ENCODE measurements at places on chromosomes 2 and 18.
A peak's percentile ranks its signal among the peaks of the same experiment; 100 is the strongest.

DNA sequence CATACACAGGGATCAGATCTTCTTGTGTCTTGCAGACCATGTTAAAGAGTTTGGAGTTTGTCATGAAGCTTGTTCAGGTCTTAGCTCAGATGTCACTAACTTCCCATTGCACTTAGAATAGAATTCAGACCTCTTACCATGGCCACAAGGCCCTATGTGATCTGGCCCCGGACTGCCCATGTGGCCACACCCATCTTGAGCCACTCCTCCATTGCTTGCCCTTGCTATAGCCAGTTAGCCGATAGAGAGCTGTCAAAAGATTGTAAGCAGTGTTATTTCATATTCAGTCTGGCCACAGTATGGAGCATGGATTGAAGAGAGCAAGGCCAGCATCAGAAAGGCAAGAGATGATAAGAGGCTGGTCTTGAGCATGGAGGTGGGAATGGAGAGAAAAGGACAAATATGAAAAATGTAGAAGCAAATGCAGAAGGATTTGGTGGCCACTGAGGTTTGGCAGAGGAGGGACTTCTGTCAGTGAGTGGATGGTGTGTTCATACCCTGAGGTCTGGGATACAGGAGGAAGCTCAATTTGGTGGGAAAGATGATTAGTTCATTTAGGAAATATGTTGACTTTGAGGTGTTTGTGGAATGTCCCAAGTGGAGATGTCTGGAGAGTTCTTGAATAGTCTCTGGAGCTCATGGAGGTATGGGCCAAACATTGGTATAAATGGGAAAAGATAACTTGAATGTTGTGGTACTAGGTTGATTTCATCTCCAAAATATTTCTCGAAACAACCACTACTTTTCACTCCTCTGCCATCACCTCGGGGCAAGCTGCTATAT is 10.6 kb downstream of the DGUOK start:
- no peak overlapping the region for H3K4me3 ChIP-seq
- no peaks in the 10 kb centered on the region for H3K27me3 ChIP-seq
- H3K27ac ChIP-seq = peak overlapping the region; percentile 39
- H3K36me3 ChIP-seq = peaks cover 9% of the 10 kb centered on the region

DNA sequence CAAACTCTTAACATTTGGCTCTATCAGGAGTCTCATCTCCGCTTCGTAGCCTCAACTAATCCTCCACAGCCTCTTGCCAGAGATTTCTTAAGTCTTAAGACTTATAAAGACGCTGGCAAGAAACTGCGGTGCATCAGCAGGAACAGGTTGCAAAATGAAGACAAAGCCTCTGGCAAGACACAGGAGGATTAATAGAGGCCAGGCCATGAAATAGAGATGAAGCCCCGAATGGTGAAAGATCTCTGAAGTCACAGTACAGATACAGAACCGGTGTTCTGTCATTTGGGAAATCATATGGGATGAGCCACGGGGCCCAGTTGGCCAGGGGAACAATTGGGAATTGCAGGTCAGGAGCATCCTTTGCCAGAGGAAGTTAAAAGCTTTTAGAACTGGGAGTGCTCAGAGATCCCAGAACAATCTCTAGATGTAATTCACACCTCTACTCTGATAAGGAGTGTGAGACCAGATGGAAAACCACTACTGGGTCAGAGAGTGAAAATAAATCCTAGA is 190.9 kb upstream of the FOSL2 start:
- no peak for DNase-seq
- H3K36me3 ChIP-seq = no peaks in the 10 kb centered on the region
- H3K4me1 ChIP-seq = peaks cover 7% of the 10 kb centered on the region
- no peak overlapping the region for H3K4me3 ChIP-seq

GRCh38 chr2:26892133-26892532 is 44.2 kb downstream of the DPYSL5 start:
- H3K27ac ChIP-seq = no peak overlapping the region
- H3K27me3 ChIP-seq = peaks cover 18% of the 10 kb centered on the region
- H3K36me3 ChIP-seq = peaks cover 7% of the 10 kb centered on the region
- H3K4me1 ChIP-seq = no peaks in the 10 kb centered on the region

DNA sequence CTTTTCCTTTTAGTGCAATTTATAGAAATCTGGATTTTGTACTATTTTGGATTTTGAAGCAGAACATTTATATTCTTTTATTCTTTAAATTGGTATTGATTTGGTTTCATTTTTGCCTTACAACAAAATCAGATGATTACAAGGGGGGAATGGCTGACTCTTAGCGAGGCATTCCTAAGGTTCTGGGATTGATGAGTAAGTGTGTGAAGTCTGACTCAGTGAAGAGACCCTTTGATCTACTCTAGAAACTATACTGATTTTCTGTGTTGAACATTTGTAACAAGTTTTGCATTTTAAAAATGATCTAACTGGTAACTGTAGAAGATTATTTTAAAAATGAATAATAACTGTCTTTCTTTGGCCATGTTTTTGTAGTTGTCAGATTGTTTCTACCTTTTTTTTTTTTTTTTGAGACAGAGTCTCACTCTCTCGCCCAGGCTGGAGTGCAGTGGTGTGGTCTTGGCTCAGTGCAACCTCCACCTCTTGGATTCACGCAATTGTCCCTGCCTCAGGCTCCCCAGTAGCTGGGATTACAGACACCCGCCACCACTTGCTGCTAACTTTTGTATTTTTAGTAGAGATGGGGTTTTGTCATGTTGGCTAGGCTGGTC is 48.7 kb downstream of the TTC39C start:
- no peak for DNase-seq
- peaks cover 12% of the 10 kb centered on the region for H3K4me1 ChIP-seq
- H3K27ac ChIP-seq = no peak overlapping the region
- H3K36me3 ChIP-seq = peaks cover 4% of the 10 kb centered on the region
- H3K4me3 ChIP-seq = no peak overlapping the region

DNA sequence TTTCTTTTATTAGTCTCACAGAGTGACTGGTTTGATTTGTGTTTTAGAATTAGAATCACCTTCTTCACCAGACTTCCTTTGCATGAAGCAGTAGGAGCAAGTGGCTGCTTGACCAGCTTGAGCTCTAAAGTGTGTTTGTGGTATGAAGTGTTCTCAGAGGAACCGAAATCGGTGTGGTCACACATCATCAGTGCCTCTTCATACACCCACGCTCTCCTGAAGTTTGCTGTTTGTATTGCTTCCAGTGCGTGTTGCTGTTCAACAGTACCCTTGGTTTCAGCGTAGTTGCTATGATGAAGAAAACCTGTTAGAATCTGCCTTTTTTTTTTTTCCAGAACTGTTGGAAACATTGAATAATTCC is 77.9 kb downstream of the LIMS1 start:
- H3K4me3 ChIP-seq = no peak overlapping the region
- no peaks in the 10 kb centered on the region for H3K27me3 ChIP-seq
- peak overlapping the region; percentile 50 for H3K27ac ChIP-seq
- peaks cover 65% of the 10 kb centered on the region for H3K4me1 ChIP-seq

- no peak overlapping the region for H3K4me3 ChIP-seq
- no peaks in the 10 kb centered on the region for H3K27me3 ChIP-seq
- no peak for DNase-seq
- H3K4me1 ChIP-seq = peaks cover 22% of the 10 kb centered on the region
- peaks cover 33% of the 10 kb centered on the region for H3K36me3 ChIP-seq
These were observed 99.5 kb downstream of the RAB3GAP1 start for GRCh38 chr2:135151615-135152014.

DNA sequence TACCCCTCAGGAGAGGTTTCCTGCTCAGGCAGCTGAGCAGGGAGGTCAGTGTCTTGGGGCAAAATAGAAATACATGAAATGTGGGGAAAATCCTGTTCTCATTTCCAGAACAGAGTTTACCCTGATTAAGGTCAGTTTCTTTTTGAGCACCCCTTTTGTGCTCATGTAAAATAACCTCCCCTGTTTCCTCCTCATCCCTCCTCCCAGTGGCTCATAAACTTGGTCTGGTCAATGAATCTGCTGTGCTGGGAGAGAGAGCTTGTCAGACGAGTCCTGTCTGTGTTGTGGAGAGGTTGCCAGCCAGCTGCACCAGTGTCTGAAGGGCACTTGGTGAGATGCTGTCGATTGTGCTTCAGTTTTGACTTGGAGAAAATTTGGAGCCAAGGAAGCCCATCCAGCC is 48.6 kb downstream of the NTSR2 start:
- no peaks in the 10 kb centered on the region for H3K4me1 ChIP-seq
- H3K4me3 ChIP-seq = no peak overlapping the region
- H3K27ac ChIP-seq = no peak overlapping the region
- DNase-seq = no peak
- H3K27me3 ChIP-seq = peaks cover 2% of the 10 kb centered on the region

DNA sequence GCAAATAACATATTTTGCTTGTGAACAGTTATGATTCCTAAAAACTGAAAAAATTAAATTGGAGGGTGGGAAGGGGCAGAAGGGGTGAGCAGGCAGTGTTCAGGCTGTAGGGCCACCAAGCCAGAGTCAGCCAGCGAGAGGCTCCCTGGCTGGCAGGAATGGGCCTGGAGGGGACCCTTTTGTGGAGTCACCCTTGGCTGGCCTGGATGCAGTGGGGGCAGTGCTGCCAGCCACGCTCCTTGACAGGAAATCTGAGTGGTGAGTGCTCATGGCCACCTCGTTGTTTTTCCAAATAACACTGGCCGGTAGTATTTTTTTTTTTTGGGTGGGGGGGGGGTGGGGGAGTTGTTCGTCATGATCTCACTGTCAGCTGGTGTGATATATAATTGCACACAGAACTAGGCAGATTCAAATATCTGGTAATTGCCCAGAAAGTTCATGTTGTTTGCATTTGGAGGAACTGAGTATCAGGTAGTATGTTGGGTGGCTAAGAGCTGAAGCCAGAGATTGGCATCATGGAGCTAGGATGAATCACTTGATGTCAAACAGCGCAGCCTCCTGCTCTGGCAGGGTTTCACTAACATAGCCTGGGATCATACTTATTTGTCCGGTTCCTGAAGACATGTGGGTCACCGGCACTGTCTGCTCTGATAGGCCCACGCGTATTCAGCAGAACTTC is 160.0 kb downstream of the PTGR3 start:
- DNase-seq = no peak
- H3K36me3 ChIP-seq = no peaks in the 10 kb centered on the region
- H3K27me3 ChIP-seq = no peaks in the 10 kb centered on the region
- H3K27ac ChIP-seq = no peak overlapping the region
- no peaks in the 10 kb centered on the region for H3K4me1 ChIP-seq
- H3K4me3 ChIP-seq = no peak overlapping the region

DNA sequence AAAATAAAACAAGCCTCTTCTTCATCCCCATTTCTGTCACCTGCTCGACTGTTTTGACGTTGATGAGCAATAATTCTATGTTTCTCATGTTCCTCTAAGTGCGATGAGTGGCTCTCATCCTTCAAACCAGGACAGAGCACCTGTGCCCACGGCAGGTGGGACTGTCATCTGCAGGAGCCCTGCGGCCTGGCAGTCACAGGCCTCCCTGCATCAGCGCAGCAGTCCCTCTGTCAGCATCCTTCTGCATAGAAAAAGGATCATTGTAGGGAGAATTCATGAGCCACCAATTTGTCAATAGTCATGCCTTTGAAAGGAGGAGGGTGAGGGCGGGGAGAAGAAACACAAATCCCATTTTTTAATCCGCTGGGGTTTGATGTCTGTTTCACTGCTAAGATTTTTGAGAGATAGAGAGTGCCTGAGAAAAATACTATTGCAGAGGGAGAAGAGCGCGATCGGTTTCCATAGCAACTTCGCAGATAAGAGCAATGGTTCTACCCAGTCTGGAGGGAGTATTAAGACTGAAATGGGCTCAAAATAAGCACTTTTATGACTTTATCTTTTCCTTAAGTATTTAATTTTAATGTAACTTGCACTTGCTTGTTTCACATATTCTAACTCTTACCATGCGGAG is 234.3 kb upstream of the NCKAP5 start:
- no peak overlapping the region for H3K27ac ChIP-seq
- H3K27me3 ChIP-seq = no peaks in the 10 kb centered on the region
- no peak for DNase-seq
- H3K4me3 ChIP-seq = no peak overlapping the region
- no peaks in the 10 kb centered on the region for H3K4me1 ChIP-seq

- H3K4me3 ChIP-seq = no peak overlapping the region
- no peaks in the 10 kb centered on the region for H3K27me3 ChIP-seq
- no peak for DNase-seq
- peaks cover 49% of the 10 kb centered on the region for H3K4me1 ChIP-seq
- peak overlapping the region; percentile 46 for H3K27ac ChIP-seq
These were observed 103.5 kb downstream of the UPP2 start for GRCh38 chr2:158205215-158205614.

- no peaks in the 10 kb centered on the region for H3K36me3 ChIP-seq
- peak overlapping the region; percentile 82 for H3K4me3 ChIP-seq
- DNase-seq = no peak
These were observed 1.1 kb downstream of the CHN1 start for GRCh38 chr2:175003875-175004729.

DNA sequence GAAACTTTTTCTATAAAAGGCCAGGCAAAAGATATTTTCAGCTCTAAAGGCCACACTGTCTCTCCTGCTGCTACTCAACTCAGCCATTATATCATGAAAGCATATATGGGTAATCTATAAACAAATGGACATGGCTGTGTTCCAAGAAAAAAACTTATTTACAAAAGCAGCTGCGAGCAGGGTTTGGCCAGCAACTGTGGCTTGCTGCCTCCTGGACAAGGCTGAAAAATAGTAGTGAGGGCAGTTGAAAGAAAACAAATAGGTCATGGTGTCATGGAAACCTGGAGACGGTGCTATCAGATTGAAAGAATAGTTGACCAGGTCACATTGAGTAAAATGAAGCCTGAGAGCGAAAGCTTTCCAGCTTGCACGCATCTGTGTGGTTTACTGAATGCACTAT is 89.2 kb upstream of the LRATD1 start:
- H3K27ac ChIP-seq = no peak overlapping the region
- no peak for DNase-seq
- no peaks in the 10 kb centered on the region for H3K36me3 ChIP-seq
- no peak overlapping the region for H3K4me3 ChIP-seq
- peaks cover 3% of the 10 kb centered on the region for H3K27me3 ChIP-seq

- peaks cover 13% of the 10 kb centered on the region for H3K36me3 ChIP-seq
- no peaks in the 10 kb centered on the region for H3K4me1 ChIP-seq
- H3K4me3 ChIP-seq = no peak overlapping the region
- no peaks in the 10 kb centered on the region for H3K27me3 ChIP-seq
- DNase-seq = no peak
- no peak overlapping the region for H3K27ac ChIP-seq
These were observed 65.1 kb upstream of the SLC25A52 start for GRCh38 chr18:31825772-31826171.

DNA sequence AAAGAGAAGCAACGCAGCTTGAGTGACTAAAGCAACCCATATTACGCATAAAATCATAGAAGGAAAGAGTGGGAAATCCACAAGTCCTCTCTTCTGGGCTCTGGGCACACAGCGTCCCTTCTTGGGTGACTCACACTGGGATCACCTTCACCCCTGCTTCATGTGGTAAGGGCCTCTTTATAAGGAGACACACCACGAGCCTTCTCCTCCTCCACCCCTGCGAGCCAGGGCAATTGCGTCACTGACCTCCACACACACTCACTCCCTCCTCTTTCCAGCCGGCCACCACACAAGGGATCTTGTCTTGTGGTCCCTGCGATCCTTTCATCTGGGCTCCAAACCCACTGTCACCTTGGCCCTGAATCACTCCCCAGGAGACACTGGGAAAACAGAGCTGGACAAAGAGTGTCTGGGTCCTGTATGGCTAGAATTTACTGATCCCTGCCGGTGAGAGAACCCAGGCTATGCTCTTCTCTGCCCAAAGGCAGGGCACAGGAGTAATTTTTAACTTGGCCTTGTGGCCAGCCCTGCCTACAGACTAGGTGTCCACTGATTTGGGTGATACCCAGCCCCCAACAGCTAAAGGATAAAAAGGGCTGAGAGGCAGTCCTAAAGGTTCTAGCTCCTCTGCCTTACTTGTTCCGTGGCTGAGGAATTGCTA is 35.3 kb downstream of the NHEJ1 start:
- H3K4me3 ChIP-seq = no peak overlapping the region
- no peak overlapping the region for H3K27ac ChIP-seq
- peaks cover 19% of the 10 kb centered on the region for H3K4me1 ChIP-seq
- no peaks in the 10 kb centered on the region for H3K36me3 ChIP-seq
- H3K27me3 ChIP-seq = no peaks in the 10 kb centered on the region
- DNase-seq = no peak

All from chondrocyte (in vitro differentiated cells).